ENCODE measurements at places on chromosomes 11 and 22. TPM values are rescaled to one million over a fixed set of nuclear protein-coding genes. Genes with fewer than 3 reads are reported as not detected.

DNA sequence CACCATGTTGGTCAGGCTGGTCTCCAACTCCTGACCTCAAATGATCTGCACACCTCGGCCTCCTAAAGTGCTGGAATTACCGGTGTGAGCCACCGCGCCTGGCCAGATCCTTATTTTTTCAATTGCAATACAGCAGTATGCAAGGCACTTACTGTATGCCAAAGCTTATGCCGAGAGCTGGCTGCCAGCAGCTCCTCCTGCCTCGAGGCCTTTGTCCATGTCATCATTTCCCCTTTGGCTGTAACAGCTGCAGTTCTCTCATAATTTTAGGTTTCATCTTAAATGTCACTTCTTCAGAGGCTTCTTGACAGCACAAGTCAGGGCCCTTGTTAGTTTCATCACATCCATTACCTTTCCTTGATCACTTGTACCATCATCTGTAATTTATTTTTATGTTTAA is 1.5 kb upstream of the SREBF2 start:
- DNase-seq, result no peak

Gene KBTBD3
- 5.7 TPM for total RNA-seq

DNA sequence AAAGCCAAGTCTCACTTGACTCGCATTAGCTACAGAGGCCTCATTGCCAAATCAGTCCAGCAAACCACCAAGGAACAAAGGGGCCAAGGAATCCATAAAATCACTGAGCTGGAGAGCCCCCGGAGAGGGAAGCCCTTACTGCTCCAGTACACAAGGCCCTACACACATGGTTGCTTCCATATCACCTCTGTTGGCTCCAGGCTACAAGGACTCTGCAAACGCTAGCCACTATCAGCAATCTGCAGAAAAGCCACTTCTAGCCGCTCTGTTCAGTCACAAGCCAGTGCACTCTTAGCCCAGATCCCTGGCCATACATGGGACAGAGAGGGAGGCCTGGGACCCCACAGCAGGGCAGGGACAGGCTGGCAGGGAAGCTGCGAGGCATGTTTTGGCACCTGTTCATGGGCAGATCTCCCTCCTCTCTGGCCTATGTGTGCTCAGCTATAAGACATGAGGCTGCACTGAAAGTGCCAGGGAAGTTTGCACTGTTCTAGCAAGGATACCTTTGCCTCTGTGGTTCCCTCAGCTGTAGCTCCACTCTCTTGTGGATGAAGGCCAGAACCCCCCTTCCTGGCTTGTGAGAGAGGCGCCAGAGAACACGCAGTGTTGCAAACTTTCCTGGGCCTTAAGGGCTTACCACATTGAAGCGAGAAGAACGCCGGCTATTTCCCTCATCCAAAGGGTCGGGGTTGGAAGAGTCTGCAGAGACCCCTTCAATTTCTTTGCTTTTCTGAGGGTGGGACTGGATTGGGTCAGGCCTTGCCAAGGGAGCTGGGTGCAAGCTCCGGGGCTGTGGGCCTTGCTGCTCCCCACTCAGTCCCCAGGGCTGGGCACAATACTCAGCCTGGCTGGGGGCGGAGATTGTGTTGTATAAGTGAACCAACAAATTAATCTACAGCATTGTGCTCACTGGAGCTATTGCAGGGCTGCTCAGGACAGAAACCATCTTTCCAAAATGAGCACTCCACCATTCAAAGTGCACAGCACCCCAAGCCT is 108.7 kb upstream of the PITPNB start:
- no peak for DNase-seq

Gene NCF4
- not detected for total RNA-seq

Gene TSSK2
- total RNA-seq, result not detected

DNA sequence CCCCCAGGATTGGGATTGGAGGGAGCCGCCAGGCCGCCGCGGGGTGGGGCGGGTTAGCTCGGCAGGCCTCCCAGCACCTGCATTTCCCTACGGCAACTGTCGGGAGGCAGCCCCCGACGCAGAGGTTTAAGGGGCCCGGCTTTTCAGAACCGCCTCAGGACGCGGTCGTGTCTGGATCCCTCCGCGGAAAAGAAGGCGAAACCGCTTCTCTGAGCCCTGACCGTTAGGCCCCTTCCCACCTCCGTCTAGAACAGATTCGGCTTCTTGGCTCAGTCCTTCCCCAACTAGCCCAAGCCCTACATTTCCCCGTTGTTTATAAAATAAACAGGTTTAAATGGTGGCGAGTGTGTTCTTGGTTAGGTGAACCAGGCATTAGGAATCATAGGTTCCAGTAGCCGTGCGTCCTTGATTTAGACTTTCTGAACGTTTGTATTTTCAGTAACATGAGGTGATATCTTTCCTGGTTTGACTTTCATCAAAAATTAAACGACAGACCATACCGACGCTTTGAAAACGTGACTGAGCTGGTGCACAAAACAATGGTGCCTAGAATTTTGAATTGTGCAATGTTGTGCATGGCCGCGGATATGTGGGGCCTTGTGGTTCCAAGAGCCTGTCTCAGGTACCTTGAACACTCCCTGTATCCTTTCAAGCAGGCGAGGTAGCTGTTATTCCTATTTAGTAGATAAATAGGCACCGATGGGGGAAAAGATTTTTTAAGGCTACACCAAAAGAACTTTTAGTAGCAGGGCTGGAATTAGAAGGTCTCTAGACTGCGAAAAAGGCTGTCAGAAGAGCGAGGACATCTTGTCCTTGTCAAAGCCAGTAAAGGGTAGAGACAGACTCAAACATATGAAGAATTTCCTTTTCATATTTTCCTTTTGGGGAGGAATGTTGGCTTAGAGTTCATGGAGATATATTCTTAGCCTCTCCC is 1.2 kb upstream of the HSPA8 start:
- DNase-seq, result no peak

Gene LGR4
- 61.8 TPM for total RNA-seq

All from Panc1 (cell line).